ENCODE measurements at places on chromosomes 16 and 17.

GRCh38 chr16:78277321-78278055, 178.0 kb downstream of the WWOX start:
- no peak for DNase-seq

GRCh38 chr16:85554114-85554888, 58.8 kb upstream of the GSE1 start:
- peak; percentile 99 for DNase-seq

DNA sequence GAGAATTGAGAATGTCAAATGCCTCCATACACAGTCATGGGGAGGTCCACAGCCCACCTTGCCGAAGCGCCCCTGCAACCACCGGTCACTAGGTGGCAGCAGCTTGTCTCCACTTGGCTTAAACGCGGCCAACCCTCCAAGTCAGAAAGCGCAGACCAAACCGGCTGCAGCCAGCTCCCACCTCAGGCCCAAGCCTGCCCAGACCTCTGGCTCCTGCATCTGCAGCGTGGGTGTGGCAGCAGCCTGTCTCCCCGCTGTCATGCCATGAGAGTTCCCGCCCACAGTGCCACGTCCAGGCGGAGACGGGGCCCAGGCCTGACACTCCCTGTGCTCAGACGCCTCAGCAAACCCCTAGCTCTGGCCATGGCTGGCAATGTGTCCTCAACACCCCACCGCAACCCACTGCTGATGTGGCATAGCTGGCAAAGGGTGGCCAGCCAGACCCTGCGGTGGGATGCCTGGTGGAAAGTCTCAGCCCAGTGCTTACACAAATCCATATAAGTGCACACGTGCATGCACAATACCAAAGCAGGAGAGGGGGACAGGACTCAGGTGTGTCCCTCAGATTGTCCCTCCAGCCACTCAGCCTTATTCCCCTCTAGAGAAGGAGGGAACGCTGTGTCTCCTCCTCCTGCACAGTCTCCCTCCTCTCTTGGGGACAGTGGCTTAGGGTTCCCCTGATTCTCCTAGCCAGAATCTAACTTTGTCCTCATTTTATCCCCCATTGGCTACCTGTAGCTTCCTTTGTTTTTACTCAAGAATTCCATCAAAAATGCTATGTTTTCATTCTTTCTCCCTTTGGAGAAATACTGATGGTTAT, 10.9 kb downstream of the COPZ2 start:
- DNase-seq, result peak; percentile 94

DNA sequence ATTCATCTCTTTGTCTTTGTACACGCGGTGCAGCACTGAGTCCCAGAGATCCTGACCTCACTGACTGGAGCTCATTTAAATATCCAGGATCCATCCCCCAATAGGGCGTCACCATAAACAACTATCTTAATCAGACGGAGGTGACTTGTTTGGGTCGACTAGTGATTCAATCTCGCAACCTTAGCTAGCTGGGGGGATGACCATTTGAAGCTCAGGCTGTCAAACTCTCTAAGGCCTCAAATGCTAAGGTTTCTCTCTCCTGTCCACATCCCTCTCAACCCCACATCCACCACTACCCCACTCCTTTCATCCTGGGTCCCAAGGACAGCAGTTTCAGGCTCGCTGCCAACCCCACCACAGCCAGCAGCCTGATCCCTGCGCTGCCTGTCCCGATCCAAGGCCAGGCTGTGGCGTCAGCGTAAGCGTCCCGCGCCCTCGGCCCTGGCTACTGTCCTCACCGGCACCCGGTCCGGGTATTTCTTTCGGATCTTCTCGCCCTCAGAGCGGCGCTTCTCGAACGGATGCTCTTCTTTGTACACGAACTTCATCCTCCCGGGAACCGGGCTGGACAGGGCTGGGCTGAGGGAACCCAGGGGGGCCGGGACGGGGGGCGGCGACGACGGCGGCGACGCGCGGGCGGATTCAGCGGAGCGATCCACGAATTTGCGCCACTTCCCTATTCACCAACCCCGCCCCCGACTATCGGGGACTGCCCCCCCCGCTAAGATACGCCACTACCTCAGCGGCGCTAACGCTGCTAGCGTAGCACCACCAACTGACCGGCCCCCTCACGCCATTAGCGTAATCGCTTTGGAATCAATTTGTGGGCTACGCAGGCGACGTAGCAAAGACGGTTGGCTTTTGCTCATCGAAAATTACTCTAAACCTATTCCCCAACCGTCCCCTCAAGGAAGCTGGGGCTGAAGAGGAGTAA, at the start of gene GABARAP:
Gene GABARAP (minus strand): TSS at position 667 of the 934 bp plus-strand sequence. CDS start 119 bp downstream, at position 548.
- peak; percentile 92 for DNase-seq

DNA sequence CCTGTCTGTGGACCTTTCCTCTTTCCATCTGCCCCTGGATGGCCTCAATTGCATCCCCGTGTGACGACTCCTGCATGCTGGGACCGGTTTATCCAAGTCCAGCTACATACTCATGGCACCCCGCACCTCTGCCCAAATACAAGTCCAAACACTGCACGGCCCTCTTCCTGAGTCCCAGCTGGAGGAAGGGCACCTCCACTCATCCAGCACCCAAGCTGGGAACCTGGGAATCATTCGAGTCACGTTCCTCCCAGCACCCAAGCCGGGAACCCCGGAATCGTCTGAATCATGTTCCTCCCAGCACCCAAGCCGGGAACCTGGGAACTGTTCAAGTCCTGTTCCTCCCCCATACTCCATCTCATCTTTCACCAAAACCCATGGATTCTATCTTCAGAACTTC, 10.2 kb downstream of the TRARG1 start:
- DNase-seq, result no peak

DNA sequence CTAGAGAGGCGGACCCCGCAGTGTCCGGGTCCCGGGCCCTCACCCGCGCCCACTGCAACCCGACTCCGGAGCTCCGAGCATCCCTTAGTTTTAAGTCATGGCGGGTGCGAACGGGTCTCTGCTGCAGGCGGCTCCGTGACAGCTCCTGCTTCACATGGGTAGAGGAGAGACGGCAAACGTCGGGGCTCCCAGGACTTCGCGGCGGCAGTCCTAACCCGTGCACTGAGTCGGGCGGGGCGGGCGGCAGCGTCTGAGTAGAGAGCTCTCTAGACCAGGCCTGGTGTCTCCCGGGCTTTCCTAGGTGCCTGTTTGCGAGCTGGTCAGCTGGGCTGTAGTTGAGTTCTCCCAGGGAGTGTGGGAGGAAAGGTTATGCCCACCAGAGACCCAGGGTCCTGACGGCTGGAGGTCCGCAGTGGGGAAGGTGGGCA, 345 bp downstream of the TSC2 start:
- no peak for DNase-seq

- DNase-seq, result no peak
Measured at GRCh38 chr16:46991729-46992704, 18.5 kb upstream of the DNAJA2 start.

GRCh38 chr17:72600934-72601333, 480.1 kb downstream of the SOX9 start:
- DNase-seq, result no peak

GRCh38 chr17:78865682-78866390, 25.2 kb upstream of the USP36 start:
- peak; percentile 64 for DNase-seq

- peak; percentile 92 for DNase-seq
Measured at GRCh38 chr17:76682296-76682695, 28.5 kb downstream of the MXRA7 start.

DNA sequence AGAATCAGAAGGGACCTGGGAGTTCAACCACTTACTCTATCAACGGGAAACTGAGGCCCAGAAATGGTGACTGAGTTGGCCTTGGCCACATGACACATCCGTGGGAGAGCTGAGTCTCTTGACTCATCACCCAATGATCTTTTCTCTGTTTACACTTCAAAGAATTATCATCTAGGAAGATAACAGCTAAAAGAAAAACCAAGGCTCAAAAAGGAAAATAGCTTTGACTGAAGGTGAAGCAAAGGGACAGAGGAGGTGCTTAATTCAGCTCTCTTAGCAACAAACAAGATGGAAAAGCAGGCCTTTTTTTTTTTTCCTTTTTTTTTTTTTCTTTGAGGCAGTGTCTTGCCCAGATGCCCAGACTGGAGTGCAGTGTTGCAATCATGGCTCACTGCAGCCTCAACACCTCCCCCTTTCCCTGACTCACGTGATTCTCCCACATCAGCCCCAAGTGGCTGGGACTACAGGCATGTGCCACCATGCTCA, 16.7 kb downstream of the ERCC4 start:
- no peak for DNase-seq

- DNase-seq, result no peak
Measured at GRCh38 chr17:64747938-64748540, 85.9 kb upstream of the SMURF2 start.

- DNase-seq, result no peak
Measured at GRCh38 chr16:81500833-81501521, 56.4 kb downstream of the CMIP start.

DNA sequence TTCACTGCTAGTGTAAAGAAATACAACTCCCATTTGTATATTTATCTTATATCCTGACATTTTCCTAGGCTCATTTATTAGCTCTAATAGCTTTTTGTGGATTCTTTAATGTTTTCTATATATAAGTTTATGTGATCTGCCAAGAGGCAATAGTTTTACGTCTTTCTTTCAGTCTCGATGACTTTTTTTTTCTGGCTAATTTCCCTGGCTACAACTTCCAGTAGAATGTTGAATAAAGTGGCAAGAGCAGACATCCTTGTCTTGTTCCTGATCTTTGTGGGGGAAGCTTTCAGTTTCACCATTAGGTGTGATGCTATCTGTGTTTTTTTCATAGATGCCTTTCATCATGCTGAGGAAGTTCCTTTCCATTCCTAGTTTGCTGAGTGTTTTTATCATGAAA, 43.9 kb upstream of the ABCA3 start:
- no peak for DNase-seq

All from hematopoietic multipotent progenitor cell treated with erythropoietin and hydrocortisone succinate and interleukin-3 and kit ligand, for 8 days (in vitro differentiated cells).